ENCODE measurements at places on chromosomes 11 and 22. TPM values are rescaled to one million over a fixed set of nuclear protein-coding genes. Genes with fewer than 3 reads are reported as not detected.

- DNase-seq: no peak
These were observed 9.0 kb downstream of the TBC1D10A start for GRCh38 chr22:30317778-30318177.

GRCh38 chr11:16016468-16016829 is 339.9 kb downstream of the SOX6 start:
- DNase-seq: no peak

DNA sequence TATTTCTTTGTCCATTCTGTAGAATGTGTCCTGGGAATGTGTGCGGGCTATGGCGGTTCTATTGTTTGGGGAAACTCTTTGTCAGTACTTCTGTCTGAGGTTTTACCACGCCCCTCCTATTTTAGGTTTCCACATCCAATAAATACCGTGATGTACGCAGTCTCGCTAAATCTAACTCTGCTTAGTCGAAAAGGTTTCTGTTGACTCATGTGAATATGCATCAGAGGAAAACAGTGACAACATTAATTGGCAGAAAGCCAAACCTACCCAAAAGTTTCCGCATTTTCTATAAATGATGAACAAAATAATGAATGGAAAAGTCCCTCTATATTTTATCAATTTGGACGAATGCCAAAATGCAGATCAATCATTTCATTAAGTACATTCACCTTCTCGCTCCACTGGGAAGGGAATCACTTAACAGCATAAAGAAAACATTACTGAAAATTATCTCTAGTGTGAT is 143.4 kb downstream of the MAML2 start:
- no peak for DNase-seq

- DNase-seq: no peak
These were observed 4.3 kb upstream of the NHERF4 start for GRCh38 chr11:119180729-119181676.

DNA sequence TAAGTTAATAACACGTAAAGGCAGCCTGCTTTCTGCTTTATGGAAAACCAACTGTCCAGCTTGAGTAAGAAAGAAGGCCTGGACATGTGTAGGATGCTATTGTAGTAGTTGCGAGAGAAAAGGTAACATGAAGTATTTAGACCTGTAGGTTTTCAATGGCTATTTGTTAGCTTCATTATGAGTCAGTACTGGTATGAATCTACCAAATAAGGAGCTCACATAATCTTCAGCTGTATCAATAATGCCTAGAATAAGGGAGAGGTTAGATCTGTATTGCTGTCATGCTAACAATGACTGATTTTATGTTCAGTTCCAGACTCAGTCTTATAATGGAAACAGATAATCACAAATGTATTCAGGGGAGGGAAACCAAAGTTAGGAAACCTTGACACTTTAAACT is 550.3 kb downstream of the CNTN5 start:
- no peak for DNase-seq

Gene RAB3IL1
- 2.3 TPM for total RNA-seq

Measured in H4 (cell line).